GM23248 (cell line): ENCODE measurements at places on chromosomes 7 and 10. TPM values are rescaled to one million over a fixed set of nuclear protein-coding genes. Genes with fewer than 3 reads are reported as not detected.

GRCh38 chr10:102003541-102003940 is 52.4 kb downstream of the ARMH3 start:
- DNase-seq, result no peak

Gene C10orf90
- total RNA-seq, result 0.22 TPM in 1 of 2 replicates, not detected in the other

DNA sequence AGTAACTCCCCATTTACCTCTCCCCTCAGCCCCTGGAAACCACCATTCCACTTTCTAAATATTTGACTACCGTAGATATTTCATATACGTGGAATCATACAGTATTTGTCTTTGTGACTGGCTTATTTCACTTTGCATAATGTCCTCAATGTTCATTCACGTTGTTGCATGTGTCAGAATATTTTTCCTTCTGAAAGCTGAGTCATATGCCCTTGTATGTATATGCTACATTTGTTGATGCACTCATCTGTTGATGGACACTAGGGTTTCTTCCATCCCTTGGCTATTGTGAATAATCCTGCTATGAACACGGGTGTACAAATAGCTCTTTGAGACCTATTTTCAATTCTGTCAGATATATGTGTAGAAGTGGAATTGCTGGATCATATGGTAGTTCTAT is 25.8 kb upstream of the TSPAN13 start:
- no peak for DNase-seq

DNA sequence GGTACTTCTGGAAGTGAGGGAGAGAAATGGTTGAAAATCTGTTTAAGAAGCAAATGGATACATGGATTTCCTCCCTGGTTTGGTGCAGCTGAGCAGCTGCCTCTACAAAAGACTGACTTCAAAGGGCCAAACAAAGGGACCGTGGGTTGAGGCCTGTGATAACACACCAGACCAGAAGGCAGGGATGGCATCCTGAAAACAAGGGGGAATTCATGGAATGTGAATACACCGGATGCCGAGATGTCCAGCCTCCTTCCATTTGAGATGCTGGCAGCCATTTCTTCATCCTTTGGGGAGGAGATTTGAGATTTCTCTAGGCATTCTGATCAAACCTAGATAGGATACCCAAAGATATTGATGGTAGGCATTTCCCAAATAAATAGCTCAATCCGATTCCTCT is 36.9 kb downstream of the TAF3 start:
- DNase-seq, result no peak

Gene C7orf57
- not detected in 2 replicates for total RNA-seq

GRCh38 chr10:35343739-35344138 is 7.4 kb downstream of the CCNY start:
- no peak for DNase-seq

Gene GIMAP2
- total RNA-seq, result 0.13 TPM in 1 of 2 replicates, not detected in the other

- no peak for DNase-seq
Observed at GRCh38 chr10:88028654-88029053, 165.2 kb downstream of the PTEN start.

Gene MEOX2
- not detected in 2 replicates for total RNA-seq

Gene CNPY1
- total RNA-seq, result not detected in 2 replicates

Gene CRTAC1
- 0.13 TPM in 1 of 2 replicates, not detected in the other for total RNA-seq

Gene ZNF212
- total RNA-seq, result 4.1 and 9.4 TPM in 2 replicates

GRCh38 chr10:103921750-103922195 is 3.8 kb upstream of the STN1 start:
- peak; percentile 23 for DNase-seq

DNA sequence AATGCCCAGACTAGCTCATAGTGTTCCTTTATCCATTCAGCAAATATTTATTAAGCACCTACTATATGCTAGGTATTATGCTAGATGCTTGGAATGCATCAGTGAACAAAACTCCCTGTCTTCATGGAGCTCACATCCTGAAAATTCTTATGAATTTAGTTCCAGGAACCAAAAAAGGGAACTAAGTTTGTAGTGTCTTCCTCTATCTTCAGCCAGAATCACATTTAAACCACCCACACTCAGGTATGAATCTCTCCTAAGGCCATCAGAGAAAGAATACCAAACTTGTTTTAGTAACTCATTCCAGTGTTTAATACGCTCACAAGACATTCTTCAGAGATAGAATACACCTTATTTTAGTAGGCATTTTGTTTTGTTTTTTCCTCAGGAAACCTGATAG is 10.1 kb upstream of the EGR2 start:
- DNase-seq, result no peak

- DNase-seq, result no peak
Observed at GRCh38 chr10:33109384-33109783, 151.4 kb upstream of the ITGB1 start.

DNA sequence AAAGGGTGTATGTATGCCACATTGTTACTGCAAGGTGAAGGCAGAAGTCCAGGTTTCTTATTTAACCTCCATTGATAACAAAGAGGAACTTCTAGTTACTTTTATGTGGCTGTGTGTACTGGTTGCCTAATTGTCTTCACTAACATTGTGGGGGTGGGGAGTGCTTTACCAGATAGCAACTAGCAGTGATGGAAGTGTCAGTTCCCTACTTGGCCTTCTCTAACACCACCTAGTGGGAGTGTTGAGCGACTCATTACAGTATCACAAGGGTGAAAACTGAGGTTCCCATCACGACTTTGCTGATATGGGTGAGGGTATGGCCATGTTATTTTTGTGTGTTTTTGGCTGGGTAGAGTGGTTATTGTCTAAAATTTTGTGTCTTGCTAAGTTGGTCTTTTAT is 274.4 kb downstream of the THSD7A start:
- DNase-seq, result peak; percentile 21

DNA sequence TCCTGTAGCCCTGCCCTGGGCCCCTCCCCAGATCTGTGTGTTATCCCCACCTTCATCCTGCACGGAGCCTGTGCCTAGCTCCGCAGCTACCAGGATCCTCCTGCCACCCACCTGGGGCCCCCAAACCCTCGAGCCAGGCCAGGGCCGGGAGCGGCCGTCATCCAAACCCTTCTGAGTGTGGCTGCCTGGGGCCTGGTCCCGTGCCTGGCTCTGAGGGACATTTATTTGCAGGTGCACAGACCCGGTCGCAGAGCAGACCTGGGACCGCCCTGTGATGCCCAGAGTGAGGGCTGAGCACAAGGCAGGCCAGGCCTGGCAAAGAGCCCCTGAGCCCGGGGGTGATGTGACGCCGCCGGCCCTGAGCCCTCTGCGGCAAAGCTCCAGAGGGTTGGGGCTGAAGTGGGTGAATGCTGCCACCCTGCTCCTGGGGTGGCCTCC is 27.4 kb upstream of the INPP5A start:
- DNase-seq, result no peak

Gene RBM28
- 11.3 and 18.9 TPM in 2 replicates for total RNA-seq

DNA sequence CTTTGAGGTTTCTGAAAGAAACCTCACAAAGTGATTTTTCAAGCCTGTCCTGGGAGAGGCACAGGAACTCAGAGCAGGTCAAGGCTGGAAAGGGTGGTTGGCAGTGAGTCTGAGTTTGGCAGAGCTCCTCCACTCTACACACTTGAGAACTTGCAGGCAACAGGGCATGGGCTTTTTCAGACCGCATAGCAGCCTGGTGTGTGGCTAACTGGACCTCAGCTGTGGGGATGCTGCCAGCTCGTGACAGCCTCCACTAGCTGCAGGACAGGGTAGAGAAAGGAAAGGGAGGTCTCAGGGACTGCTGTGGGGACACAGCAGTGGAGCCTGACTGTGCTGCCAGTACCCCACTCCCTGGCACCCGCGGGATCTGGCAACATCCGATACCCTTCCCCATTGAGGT is 2.6 kb downstream of the CDHR1 start:
- DNase-seq, result no peak

DNA sequence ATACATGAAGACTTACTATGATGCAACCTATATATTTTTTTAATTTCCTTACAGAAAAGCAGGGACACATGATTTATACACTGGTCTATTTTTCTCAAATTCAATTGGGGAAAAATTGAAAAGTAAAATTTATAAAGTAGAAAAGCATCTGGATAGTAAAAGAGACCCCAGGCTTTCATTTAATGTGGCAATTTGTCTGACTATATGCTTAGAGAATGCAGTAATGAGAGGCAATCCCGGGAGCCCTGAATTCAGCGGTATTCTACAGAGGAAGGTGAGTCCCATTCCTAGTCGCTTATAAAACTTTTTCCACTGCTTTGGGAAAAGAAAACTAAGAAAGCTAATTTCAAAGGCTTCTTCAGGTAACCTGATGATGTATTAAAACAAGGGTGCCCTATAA is 167.1 kb downstream of the SEMA3D start:
- DNase-seq, result no peak

Gene PNLIPRP2
- not detected in 2 replicates for total RNA-seq

Gene MMP21
- total RNA-seq, result not detected in 2 replicates

GRCh38 chr7:134625550-134625949 is 21.1 kb upstream of the BPGM start:
- DNase-seq, result peak; percentile 92

Gene TRIM50
- total RNA-seq, result not detected in 2 replicates
